ENCODE measurements at places on chromosomes 6 and 20.

- no peak for DNase-seq
Measured at GRCh38 chr6:52254731-52255378, 10.6 kb upstream of the IL17F start.

GRCh38 chr6:70371454-70372105 lies 41.7 kb upstream of the FAM135A start:
- no peak for DNase-seq

- DNase-seq = no peak
Measured at GRCh38 chr6:132900849-132901248, 86.5 kb downstream of the RPS12 start.

GRCh38 chr20:50655311-50655880 lies 35.9 kb downstream of the RIPOR3 start:
- DNase-seq = no peak

DNA sequence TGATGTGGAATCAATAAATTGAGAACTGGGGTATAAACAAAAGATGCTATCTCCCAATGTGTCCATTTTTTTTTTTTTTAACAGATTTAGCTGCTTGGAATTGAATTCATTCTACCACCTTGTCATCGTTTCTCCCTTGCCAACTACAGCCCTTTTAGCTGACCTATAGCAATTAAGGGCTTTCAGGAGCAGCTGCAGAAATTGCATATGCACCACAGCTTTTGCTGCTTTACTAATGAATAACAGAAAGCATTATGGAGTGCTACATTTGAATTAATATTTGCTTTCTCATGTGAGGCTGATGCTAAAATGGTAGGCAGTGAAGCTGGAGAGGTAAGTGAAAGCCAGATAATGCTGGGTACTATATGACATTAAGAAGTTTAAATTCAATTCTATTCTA lies 5.7 kb downstream of the SESN1 start:
- DNase-seq = no peak

GRCh38 chr20:62914970-62915457 lies 11.3 kb downstream of the DIDO1 start:
- no peak for DNase-seq

GRCh38 chr6:133918208-133918930 lies 29.5 kb downstream of the TCF21 start:
- no peak for DNase-seq

DNA sequence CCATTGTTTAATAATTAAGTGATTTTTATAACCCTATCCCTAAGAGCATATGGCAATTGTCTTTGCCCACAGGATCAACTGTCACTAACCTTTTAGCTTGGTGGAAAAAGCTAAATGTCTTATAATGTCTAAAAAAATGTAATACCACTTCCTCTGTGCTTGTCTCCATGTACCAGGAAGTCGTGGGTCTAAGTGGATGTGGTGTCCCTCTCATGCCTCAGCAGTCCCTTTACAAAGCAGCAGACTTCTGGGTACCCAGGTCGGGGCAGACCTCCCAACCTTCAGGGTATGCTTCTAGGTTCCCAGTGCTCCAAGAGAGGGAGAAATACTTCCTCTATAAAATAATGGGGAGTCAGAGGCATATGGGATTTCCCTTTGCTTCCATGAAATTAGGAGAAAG lies 74.7 kb downstream of the ZHX3 start:
- DNase-seq = no peak

- no peak for DNase-seq
Measured at GRCh38 chr6:55034752-55035151, 139.6 kb upstream of the HCRTR2 start.

- DNase-seq = no peak
Measured at GRCh38 chr6:161101517-161101916, 109.9 kb downstream of the MAP3K4 start.

All from stimulated activated CD4-positive, alpha-beta T cell treated with anti-CD3 and anti-CD28 coated beads, TNF-alpha, amount 100 ng/mL, for 4 hours (primary cell).